ENCODE measurements at places on chromosomes 5 and 9.

GRCh38 chr9:110521206-110521605 is 58.3 kb downstream of the SVEP1 start:
- no peak for DNase-seq

DNA sequence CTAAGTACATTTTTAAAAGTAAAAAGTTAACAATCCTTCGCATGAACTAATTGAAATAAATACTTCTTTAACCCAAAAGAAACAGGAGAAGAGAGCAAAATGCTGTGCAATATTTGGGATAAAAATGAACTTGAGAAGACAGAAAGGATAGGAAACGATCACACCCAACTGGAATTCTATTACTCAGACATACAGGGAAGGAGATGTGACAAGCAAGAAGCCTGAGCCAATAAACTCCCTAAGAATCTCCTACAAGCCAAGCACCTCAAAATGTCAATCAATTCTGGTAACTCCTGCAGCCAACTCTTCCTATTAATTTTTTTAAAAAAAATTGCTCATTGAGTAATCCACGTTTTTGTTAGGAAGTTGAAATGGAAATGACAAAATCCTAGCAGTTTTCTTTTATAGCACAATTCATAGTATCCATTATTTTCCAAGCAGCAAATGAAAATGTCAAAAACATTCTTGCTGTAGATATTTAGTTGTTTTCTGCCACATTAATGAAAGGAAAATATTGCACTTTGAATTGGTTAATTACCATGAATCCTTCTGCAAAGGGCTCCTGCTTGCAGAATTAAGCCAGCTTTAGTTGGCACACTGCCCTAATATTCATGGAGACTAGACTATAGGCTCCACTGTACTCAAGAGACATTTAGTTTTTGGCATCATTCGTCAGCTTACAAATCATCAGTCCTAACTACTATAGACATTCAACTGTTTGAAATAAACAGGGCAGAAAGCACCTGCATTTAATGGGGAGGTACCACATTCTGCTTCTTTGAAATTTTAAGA is 89.0 kb downstream of the RFX3 start:
- peak; percentile 2 for DNase-seq

- DNase-seq, result no peak
Measured at GRCh38 chr9:68955330-68955729, 58.6 kb downstream of the PRKACG start.

DNA sequence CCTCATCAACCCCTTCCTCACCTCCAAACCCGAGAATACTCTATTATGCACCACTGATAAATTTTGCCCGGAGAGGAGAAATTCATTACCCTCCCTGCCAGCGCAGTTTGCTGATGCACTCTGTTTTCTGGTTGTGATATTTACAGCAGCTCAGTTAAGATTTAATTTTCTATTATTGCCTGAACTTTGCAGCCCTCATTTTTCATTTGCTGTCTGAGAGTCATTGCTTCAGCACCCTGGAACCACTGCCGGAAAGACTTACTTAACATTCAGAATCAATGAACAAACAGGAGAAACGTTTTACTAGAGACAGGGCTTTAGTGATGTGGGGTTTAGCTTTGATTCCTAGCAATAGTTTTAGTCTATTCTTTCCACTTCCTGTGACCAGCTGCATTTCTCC is 56.7 kb upstream of the MAMDC2 start:
- DNase-seq, result no peak

GRCh38 chr9:83219154-83219923 is 156.4 kb upstream of the RASEF start:
- DNase-seq, result peak; percentile 80

- no peak for DNase-seq
Measured at GRCh38 chr5:160259341-160259740, 30.0 kb downstream of the FABP6 start.

- peak; percentile 50 for DNase-seq
Measured at GRCh38 chr5:133149345-133149744, 97.5 kb downstream of the HSPA4 start.

DNA sequence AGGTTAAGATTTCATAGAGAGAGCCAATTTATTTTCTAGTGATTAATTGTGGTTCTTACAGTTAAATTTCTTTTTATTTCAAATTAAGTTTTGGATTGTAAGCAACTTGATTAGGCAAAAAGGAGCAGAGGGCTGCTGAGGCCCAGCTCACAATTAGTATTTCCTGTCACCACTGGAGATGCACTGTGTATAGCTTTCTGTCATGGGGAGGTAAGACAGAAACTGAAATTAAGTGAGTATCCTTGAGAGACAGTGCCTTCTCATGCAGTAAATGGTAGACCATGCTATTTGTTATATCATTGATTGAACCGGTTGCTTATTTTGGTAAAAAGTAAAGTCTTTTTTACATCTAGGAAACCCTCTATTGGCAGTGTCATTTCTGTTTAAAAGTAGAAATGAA is 190.7 kb downstream of the CCDC171 start:
- no peak for DNase-seq

DNA sequence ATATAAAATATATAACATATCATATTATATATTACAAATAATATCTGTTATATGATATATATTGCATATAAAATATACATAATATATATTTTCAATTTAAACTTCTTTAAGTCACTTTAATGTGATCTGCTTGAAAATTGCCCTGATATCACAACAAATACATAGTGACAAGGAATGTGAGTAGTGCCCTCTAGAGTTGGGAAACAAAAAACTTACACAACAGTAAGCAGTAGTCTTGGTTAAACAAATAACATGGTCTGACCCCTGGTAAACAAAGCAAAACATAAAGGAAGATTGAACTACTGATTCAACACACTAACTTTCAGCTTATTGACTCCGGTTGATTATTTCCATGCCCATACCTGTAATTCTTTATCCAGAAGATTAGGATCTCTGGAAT is 188.3 kb upstream of the NMUR2 start:
- DNase-seq, result no peak

DNA sequence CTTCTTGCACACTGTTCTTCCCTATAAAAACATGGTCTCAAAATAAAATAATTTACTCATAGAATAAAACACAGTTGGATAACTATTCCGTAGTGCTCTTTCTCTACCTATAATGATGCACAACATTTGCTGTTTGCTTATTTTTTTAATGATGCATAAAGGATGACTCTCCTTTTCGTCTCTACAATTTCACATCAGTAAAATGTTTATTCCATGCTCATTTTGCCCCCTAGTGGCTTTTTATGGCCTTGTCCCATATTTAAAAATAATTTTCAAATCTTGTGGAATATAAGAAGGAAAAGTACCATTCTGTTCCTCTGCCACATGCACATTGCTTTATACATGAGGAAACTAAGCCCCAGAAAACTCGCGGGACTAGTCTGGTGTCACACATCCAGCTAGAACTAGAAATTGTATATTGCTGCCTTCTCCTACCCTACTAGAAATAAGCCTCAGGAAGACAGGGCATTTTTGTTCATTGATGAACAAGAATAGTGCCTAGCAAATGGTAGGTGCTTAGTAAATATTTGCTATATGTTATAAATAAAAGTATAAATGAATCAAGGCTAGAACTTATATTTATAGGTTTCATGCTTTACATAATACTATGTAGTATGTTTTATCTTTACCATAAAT is 12.7 kb downstream of the KCTD16 start:
- DNase-seq, result peak; percentile 8

DNA sequence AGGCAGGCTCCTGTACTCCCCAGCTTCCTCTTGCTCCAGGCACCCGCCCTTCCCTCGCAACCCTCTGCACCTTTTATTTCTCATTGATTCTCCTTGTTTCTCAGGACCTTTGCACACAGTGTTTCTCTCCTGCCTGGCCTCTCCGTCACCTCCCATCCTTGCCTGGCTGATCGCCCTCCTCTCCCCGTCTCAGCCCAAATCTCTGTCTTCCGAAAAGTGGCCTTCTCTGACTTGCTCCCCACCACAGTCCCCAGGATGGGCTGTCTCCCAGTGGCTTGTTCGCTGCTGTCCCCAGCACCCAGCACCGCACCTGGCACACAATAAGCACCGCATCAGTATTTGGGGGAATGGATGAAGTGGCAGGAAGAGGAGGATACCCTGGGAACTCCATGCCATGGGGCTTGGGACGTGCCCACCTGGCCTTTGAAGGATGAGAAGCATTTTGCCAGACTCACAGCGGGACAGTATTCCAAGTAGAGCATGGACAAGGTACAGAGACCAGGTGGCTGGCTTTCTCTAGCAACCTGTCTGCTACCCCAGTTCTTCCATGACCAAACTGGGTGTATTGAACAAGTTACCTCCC is 62.5 kb downstream of the LMX1B start:
- no peak for DNase-seq

GRCh38 chr9:93645149-93645889 is 68.9 kb downstream of the PHF2 start:
- DNase-seq, result no peak

- no peak for DNase-seq
Measured at GRCh38 chr9:83234541-83234940, 171.6 kb upstream of the RASEF start.

- DNase-seq, result peak; percentile 58
Measured at GRCh38 chr9:97501177-97501971, at the start of gene TMOD1. TMOD1 (plus strand) TSS chr9:97501666; CDS start chr9:97524189, 22,523 bp downstream.

DNA sequence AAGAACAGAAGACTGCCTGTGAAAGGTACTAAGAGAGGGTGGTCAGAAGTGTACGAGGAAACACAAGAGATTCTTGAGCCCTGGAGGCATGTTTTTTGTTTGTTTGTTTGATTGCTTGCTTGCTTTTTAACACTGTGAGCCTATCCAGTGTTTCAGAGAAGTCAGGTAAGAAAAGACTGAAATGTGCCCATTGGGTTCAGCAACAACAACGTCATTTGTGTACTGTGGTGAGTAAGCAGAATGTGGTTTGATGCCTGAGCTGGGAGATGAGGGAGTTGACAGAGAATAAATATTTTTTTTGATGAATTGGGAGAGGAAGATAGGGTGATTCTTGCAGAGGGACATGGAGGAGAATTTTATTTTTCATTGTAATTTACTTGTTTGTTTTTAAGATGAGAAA is 73.1 kb downstream of the RPS23 start:
- no peak for DNase-seq

DNA sequence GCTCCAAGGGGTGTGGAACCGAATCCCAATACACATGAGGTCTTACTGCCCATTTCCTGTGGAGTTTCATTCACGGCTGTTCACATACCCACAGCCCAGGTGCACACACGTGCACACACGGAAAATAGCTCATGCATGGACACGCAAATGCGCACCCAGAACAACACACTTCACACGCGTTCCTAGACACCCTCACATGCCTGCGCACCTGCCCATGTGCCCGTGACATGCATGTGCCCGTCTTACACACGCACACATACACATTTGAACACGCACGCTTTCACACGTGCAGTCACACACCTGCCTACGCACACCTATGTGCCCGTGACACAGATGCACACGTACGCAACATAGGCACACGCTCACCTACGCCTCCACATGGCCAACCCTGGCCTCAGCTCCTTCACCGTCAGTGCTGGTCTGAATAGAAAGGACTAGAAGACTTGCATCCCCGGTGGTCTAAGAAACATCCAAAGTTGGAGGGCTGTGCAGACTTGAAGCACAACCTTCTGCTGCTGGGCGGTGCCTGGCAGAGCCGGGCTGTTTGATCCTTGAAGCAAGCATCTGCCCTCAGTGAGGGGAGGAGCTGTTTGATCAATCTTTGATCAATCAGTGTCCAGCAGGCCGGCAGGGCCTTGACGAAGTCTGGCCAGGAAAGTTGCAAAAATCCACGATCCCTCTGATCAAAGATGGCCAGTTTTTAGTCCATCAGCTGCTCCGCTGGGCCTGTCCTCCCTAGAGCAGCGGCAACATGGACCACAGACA is 164.7 kb downstream of the OLFM1 start:
- DNase-seq, result no peak

GRCh38 chr9:94870793-94871558 is 144.5 kb downstream of the AOPEP start:
- DNase-seq, result no peak

GRCh38 chr9:37732952-37733351 is 20.7 kb upstream of the TRMT10B start:
- no peak for DNase-seq

DNA sequence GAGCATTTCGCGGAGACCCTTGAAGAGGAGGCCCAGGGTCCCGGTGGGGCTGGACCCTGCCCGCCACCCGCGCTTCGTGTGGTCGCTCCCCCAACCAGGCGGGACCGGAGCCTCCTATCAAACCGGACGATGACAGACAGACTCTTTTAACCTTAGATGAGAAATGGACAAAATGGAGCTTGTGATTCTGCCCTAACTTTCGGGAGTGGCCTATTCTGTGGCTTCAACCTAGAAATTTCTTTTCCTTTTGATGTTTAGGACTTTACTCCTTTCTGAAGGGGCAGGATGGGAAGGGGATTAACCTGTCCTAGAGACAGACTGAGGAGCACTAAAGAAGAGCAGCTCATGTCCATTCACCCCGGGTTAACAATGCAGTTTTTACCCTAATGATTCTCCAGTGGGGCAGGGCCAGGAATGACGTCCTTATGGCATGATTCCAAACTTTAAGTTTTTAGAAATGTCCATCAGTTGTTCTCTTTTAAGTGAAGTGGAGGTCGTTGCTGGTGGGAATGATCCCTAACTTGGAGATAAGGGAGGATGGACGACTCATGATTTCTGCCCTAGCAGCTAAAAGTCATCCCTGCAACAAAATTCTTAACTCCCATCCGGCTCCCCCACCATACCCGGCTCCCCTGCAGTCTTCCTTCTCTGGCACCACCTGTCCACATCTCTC is 1.0 kb downstream of the NIPSNAP3A start:
- DNase-seq, result no peak

GRCh38 chr5:7894860-7895259 is 25.9 kb downstream of the MTRR start:
- DNase-seq, result no peak

- no peak for DNase-seq
Measured at GRCh38 chr5:97022898-97023297, 87.0 kb downstream of the LNPEP start.

DNA sequence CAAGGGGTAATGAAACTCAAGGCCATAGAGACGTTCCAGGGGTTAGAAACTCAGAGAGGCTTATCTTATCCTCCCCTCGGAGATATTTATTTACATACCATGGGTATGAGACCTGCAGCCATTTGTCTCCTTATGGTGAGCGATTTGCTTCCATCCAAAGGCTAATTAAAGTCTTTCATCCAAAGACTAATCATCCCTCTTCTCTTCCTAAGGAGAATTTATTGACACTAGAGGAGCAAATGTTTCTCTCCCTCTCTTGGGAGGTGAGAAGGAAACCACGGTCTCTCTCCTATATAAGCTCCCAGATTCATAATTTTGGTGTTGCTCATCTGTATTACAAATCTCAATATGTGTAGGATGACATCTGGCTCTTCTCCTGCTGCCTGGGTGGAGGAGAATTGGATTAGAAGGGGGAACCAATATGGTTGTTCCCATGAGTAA is 31.0 kb upstream of the RPS23 start:
- no peak for DNase-seq

DNA sequence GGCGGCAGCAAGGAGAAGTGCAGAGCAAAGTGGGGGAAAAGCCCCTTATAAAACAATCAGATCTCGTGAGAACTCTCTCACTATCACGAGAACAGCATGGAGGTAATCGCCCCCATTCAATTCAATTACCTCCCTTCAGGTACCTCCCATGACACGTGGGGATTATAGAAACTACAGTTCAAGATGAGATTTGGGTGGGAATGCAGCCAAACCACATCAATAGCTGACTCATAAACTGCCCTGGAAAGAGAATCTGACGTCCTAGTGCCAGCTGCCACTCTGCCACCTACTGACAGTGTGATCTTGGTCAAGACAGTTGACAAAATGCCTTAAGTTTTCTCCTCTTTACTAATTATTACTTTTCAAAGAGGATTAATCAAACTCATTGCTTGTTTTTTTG is 128.3 kb downstream of the GPBP1 start:
- DNase-seq, result no peak

- DNase-seq, result peak; percentile 83
Measured at GRCh38 chr5:58582019-58582802, 664 bp upstream of the RAB3C start.

- DNase-seq, result no peak
Measured at GRCh38 chr5:149014571-149015031, 48.3 kb downstream of the SH3TC2 start.

Data from NCI-H774 (cell line).